ENCODE measurements at places on chromosomes 5 and 9.

- no peak for DNase-seq
These were observed 87.5 kb upstream of the RANBP3L start for GRCh38 chr5:36389245-36389644.

GRCh38 chr5:80251636-80252035 is 4.2 kb downstream of the SERINC5 start:
- no peak for DNase-seq

GRCh38 chr5:173307695-173308094 is 20.5 kb downstream of the STC2 start:
- DNase-seq, result no peak

- no peak for DNase-seq
These were observed 252.7 kb downstream of the EFNA5 start for GRCh38 chr5:107418071-107418470.

DNA sequence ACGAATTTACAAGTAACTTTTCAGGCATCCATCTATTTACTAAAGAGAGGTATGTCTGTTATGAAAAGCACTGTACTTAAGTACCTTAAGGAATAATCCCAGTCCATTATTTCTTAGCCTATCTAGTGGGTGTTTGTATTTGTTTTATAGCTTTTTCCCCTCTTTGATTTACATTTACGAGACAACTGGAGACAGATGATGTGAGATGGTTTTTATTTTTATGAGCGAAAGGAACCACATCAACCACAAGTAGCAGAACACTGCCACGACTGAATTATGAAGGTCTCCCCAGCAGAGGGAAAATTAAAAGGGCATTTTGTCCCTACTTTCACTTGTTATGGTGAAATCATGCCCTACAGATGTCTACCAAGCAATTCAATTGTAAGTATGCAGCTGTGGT is 357.8 kb downstream of the NFIB start:
- DNase-seq, result no peak

DNA sequence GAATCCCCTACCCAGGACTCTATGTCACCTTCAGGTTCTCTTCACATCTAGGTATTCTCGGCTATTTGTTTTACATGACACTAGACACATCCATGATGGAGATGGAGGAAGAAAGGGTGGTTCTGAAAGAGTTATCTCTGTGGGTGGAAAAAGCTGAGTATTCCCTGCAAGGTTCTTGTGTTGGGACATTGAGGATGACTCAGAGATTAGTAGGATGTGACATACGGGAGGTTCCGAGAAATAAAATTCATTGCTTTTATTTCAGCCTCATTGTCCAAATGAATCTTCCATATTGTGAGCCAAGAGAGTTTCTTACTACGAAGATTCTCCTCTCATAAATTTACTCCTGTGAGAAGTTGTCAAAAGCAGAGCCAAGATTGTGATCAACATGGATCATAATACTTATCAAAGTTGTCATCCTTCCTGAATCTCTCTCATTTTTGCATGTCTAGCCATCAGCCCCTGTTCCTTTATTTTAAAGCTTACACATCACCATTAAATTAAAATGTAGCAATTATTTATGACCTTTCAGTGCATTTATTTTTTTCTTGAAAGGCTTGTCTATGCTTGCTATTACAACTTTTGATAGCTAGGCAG is 370.0 kb downstream of the PSAT1 start:
- no peak for DNase-seq

GRCh38 chr9:94985649-94986048 is 259.1 kb downstream of the AOPEP start:
- no peak for DNase-seq

- DNase-seq, result no peak
These were observed 111.5 kb downstream of the MTREX start for GRCh38 chr5:55418994-55419968.

DNA sequence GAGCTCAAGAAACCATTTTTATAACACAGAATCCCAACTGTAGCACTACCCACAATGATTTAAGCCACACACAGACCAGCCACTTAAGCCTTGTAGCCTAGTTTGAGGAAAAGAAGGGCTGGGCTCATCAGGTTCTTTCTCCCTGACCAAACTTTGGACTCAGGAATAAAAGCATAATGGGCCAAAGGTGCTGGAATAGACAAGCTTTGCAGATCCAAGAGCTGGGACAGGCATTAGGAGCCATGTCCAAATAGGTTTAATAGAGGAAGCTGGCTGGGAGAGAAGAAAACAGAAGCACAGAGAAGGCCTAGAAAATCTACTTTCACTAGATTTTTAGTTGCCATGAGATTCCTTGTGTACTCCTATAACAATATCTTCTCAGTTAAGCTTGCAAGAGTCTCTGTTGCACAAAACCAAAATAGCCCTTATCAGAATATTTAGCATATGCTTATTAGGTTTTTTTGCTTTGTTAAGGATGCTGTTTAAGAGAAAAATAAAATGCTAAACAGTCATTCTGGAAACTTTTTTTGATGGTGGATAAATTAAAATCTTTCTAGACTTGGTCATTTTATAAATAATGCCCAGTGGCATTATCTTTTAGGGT is 38.2 kb downstream of the CNOT8 start:
- no peak for DNase-seq

DNA sequence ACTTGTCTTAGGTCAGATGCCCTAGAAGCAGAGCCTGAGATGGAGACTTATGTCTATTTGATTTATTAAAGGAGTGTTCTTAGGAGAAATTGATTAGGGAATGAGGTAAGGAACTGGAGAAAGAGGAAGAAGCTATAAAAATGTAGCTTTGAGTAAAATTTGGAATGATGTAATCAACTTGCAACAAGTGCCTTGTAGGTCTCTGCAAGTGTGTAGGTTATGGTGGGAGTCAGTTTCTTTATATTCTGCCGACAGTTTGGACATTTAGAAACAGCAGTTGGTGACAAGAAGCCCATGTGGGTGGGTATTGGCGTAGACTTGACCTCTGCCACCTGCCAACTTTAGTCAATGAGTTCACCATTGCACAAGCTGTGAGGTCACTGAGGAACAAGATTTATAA is 986.5 kb downstream of the CDH18 start:
- no peak for DNase-seq

DNA sequence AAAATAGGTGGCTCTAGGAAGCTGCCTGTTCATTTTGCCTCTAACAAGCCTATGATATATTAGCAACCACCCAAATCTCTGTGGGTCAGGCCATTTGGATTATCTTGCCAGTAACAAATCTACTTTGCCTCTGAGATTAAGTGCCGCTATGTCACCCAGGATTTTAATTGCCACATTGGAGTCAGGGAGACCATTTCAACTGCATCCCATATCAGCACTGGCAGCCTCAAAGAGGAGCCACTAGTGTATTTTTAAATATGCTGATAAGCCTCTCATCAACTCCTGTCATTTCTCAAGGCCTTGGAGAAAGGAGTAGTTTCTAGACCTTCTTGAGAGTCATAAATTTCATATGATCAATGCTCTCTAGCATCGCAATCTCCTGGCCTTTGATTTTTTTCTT is 12.1 kb upstream of the ADAMTS19 start:
- no peak for DNase-seq

GRCh38 chr9:33044677-33045282 is 19.7 kb downstream of the DNAJA1 start:
- peak; percentile 4 for DNase-seq

DNA sequence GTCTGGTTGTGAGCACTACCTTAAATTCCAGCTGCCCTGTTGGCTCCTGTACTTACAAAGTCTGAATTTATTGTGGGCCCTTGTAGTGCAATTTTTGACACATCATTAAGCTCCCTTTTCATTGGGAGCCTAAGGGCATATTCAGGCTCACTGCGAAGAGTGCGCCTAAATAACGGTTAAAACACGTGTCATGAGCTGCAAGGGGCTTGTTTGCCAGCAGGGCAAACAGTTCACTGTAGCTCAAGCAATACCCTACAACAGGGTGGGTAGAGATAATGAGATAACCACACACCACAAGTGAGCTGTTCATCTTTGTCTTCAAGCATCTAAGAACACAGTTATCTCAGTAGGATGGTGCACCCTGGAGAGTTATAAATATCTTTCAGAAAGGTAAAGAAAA is 214.2 kb downstream of the SLF1 start:
- no peak for DNase-seq

DNA sequence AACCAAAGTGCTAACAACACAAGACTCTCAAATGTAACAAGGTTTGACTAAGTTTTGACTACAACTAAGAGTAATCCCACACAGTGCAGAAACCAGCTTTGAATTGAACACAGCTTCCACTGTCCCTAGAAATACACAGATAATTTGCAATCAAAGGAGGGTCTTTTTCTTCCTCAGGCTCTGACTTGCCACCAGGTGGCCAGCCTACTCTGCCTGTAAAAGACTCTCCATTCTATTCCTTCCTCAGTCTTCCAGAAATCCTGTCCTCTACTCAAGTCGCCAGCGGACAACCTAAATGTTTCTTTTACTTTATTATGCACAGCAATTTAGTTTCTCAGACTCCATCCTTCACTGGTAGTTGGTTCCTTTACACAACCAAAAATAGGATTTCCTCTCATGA is 32.2 kb upstream of the MCTP1 start:
- no peak for DNase-seq

GRCh38 chr9:12425878-12426864 is 267.0 kb upstream of the TYRP1 start:
- DNase-seq, result no peak

- no peak for DNase-seq
These were observed 16.6 kb downstream of the FLT4 start for GRCh38 chr5:180632768-180633167.

DNA sequence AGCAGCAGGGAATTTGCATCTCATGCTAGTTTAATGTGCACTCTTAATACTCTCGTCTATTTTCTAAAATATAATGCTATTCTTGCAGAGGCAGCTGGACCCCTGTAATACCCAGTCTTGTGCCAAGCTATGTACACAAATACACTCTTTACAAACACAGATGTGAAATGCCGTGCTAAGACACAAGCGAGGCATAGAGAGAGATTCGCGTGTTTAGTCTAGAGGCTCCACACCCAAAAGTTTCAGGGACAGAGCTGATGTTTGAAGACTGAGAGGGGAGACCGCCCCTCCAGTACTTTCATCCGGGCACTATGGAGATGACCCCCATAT is 1.2 kb downstream of the DPYSL3 start:
- DNase-seq, result no peak

DNA sequence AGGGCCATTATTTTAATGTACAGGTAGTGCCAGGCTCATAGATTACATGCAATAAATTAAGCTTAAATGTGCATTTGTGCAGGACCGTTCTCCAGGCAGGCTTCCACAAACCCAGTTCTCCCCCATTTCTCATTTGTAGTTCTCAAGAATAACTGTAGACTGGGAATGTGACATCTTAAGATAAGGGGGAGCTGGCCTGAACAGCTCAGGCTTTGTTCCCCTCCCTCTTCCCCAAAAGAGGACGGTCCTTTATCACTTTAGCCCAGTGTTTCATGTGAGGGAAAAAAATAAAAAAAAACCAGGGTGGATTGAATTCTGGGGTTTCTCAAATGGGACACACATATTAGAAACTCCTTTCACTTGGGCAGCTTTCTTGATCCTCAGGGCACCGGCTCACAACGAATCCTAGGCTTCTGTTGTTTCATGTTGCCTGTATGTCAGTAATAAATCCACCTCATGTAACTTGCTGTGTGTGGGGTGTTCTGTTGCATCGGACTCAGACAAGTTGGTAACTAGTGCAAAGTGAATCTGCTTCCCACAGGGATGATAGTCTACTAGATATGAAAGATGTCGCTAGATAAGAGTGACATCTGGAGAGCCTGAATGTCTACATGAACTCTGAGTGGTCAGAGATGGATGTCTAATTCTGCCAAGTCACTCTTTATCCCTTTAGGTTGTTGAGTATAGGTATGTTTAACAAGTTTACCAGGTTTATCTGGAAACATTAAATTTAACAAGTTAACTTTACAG is 2030.6 kb upstream of the NUDT12 start:
- no peak for DNase-seq

DNA sequence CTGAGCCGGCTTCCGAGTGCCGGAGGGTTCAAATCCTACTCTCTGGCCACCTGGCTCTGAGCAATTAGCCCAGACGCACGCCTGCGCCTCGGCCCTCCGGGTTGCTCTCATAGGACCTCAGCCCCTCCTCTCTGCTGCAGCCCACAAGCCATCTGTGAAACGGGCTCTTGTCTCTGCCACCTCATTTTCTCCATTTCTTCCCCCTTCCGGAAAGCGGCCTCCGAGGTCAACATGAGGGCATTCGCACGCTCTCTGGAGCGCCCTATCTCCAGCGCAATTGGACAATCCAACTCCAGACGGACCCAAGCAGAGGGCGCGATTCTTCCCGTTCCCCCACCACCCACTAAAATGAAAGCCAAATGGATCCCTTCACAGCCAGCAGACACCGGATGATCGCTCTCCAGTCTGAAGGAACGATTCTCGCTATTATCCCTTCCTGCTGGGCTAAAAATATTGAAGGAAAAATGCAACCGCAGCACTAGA is 41.5 kb downstream of the VAV2 start:
- no peak for DNase-seq

DNA sequence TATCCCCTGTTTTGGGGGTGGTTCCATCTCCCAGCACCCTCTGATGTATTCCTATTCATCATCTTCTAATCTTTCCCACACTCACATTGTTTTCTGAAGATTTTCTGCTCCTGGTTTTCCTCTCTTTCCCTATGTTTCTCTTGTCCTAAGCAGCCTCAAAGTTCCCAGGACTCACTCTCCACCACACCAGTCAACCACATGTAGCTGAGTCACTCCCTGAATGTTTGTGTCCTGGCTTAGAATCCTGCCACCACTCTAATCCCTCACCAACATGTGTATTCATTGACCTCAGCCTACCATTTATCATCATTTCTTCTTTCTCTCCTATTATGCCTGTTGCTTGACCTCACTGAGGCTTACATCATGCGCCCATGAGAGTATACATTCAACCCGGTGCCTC is 282.4 kb upstream of the ADAMTS16 start:
- DNase-seq, result no peak

DNA sequence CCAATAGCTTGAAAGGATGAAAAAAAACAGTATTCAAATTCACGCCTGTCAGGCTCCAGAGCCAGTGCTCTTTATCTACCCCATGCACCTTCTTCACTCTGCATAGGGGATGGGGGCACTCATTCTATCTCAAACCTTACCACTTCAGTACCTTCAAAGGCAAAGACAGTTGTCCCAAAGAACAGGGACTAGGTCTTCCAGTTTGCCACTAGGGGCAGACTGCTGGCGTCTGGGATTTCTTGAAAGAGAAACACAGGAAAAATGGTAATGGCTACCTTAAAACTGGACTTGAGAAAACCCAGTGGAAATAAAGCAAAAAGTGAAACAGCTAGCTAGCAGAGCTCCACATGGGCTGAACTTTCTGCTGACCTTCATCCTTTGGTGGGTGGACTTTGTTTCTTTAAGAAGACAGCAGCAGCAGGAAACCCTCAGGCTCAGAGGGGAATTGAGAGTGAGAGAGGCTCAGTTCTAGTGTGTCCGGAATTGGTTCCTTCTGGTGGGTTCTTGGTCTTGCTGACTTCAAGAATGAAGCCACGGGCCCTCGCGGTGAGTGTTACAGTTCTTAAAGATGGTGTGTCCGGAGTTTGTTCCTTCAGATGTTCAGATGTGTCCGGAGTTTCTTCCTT is 41.0 kb upstream of the SLC36A1 start:
- no peak for DNase-seq
